Lung (tissue), 17 donors: ENCODE measurements at places on chromosomes 5 and 9. TPM values are rescaled to one million over a fixed set of nuclear protein-coding genes. Genes with fewer than 3 reads are reported as not detected.

DNA sequence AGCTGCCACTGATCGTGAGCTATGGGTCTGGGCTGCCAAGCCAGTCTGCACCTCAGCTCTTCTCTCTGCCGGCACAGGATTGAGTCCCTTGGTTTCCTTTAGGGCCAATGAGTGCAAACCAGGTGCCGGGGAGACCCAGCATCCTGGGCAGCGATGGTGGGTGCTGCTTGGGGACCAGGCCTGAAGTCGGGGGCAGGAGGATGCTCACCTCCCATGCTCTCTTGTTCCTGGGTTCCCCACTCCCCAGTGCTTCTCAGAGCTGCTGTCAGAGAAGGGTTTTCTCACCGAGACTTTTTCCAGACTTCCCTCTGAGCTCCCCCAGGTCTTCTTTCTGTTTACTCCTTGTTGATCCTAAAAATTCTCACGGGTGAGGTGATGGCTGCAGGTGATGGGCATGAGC is 61.2 kb downstream of the IRX1 start:
- H3K27me3 ChIP-seq: no peaks in the 10 kb centered on the region
- no peak for DNase-seq
- no peaks in the 10 kb centered on the region for H3K4me1 ChIP-seq
- H3K4me3 ChIP-seq: no peak overlapping the region
- no peak overlapping the region for H3K27ac ChIP-seq

The MYOZ3 gene
- 2.4 TPM for total RNA-seq

The RFESD gene
- 3.8 TPM for total RNA-seq

The CYSRT1 gene
- total RNA-seq: not detected

The GPR151 gene
- not detected for total RNA-seq
